Dermis blood vessel endothelial cell (primary cell): ENCODE measurements at places on chromosomes 11 and 22. TPM values are rescaled to one million over a fixed set of nuclear protein-coding genes. Genes with fewer than 3 reads are reported as not detected.

Gene GGTLC2
- not detected in 2 replicates for total RNA-seq

Gene SDHAF2
- total RNA-seq: 23.2 and 57.0 TPM in 2 replicates

Gene HBG2
- not detected in 2 replicates for total RNA-seq

Gene APOL4
- total RNA-seq: 2.4 and 3.1 TPM in 2 replicates

Gene MMP11
- total RNA-seq: 4.4 and 7.3 TPM in 2 replicates

Gene SLC22A8
- total RNA-seq: not detected in 2 replicates

Gene RFPL3
- not detected in 2 replicates for total RNA-seq

Gene PGA5
- not detected in 2 replicates for total RNA-seq

Gene CRYBA4
- total RNA-seq: not detected in 2 replicates

Gene TMEM191C
- 0.60 and 0.68 TPM in 2 replicates for total RNA-seq

Gene MFNG
- 163 and 228 TPM in 2 replicates for total RNA-seq

Gene NXPE4
- total RNA-seq: not detected in 2 replicates

Gene C11orf98
- total RNA-seq: 27.5 and 28.6 TPM in 2 replicates

Gene OR5AS1
- not detected in 2 replicates for total RNA-seq

Gene PHETA2
- total RNA-seq: 25.7 and 32.8 TPM in 2 replicates

Gene P2RX3
- total RNA-seq: not detected in 2 replicates

Gene ANO1
- under 0.01 TPM in 1 of 2 replicates, not detected in the other for total RNA-seq

Gene PYGM
- 0.23 and 0.34 TPM in 2 replicates for total RNA-seq

Gene RNH1
- total RNA-seq: 257 and 310 TPM in 2 replicates

Gene MGAT3
- total RNA-seq: under 0.01 TPM in 1 of 2 replicates, not detected in the other

Gene BEST1
- total RNA-seq: 0.05 TPM in 1 of 2 replicates, not detected in the other
